ENCODE measurements at places on chromosomes 3 and 15. TPM values are rescaled to one million over a fixed set of nuclear protein-coding genes. Genes with fewer than 3 reads are reported as not detected.

GRCh38 chr3:11919390-11919789, 72.7 kb upstream of the TAMM41 start:
- DNase-seq: no peak
- no peaks in the 10 kb centered on the region for H3K27me3 ChIP-seq
- H3K36me3 ChIP-seq: no peaks in the 10 kb centered on the region
- peaks cover 2% of the 10 kb centered on the region for H3K4me1 ChIP-seq

DNA sequence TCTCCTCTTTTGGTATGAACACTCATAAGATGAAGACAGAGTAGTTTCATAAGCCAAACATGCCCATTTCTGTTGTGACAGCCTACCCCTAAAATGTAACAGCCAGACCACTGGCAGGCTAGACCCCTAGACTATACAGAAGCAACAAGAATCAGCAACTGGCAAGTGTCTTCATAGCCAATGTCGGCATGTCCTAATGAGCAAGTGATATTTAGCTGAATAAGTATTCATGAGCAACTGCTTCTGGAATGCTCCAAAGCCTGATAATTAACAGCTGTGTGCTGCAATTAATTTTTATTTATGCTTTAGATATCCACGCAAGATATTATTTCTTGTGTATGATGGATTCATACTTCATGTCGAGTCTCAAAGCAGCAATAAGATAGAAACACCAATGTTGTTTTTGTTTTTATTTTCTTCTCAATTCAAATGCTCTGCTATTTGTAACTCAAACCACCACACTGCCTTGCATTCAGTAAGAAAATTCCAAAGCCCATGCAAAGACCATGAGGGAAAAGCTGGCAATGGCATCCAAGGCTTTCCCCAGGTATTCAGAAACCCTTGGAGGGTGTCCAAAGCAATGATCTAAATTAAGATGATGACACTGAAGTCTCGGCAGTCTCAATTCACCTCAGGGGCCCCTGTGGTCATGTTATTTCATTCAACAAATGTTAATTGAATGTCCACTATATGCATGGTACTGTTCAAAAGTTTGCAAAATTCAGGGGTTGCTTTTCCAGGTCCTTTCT, 167.7 kb upstream of the NECTIN3 start:
- DNase-seq: no peak
- H3K27me3 ChIP-seq: no peaks in the 10 kb centered on the region
- no peaks in the 10 kb centered on the region for H3K36me3 ChIP-seq
- H3K4me3 ChIP-seq: no peak overlapping the region
- no peak overlapping the region for H3K27ac ChIP-seq
- H3K4me1 ChIP-seq: no peaks in the 10 kb centered on the region

Gene DLL4
- 0.05 TPM for total RNA-seq

DNA sequence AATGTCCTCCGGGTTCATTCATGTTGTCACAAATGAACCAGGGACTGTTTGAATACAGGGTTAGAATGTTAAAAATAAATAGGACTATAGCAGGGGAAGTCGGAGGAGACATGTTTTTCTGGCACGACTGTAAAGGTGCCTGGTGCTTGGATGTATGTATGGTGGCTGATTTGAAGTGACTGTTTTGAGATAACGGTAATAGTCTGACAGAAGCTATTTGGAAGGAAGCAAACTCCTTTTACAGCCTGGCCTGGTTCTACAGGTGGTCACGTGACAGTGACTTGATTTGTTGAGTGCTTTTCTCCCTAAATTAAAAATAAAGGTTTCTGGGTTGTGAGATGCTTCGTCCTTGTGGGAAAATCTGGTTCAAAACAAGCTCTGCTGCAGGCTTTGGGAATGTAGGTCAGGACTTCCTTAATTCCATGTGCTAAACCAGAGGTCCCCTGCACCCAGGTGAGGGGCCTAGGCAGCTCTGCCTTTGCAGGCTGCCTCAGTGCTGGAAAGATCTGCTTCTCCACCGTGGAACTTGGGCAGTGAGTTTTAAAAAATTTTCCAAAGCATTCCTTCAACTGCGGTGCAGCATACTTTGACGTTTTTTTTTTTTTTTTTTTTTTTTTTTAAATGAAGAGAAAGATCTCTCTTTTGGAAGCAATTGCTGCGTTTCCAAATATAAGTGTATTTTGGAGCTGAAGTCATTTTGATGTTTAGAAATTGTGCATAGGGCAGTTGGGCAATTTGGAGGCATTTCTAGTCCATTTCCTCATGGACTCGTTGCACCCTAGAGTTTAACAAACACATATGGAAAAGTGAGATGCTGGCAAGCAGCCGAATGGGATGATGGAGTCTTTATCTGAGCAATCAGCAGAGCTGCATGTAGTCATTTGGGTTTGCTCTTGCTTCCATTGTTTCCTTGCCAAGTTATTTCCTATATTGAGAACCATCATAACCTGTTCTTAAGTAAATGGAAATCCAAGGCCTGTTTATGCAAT, 30.9 kb downstream of the ITPR1 start:
- peaks cover 62% of the 10 kb centered on the region for H3K36me3 ChIP-seq
- DNase-seq: no peak
- H3K27me3 ChIP-seq: no peaks in the 10 kb centered on the region
- peaks cover 66% of the 10 kb centered on the region for H3K4me1 ChIP-seq
- no peak overlapping the region for H3K4me3 ChIP-seq
